ENCODE measurements at places on chromosomes 7 and 10. TPM values are rescaled to one million over a fixed set of nuclear protein-coding genes. Genes with fewer than 3 reads are reported as not detected.

The PTPRN2 gene
- 4.7 TPM for total RNA-seq

The TIMM23 gene
- 61.1 TPM for total RNA-seq

The CLEC5A gene
- total RNA-seq = 0.13 TPM

The MGMT gene
- 37.5 TPM for total RNA-seq

DNA sequence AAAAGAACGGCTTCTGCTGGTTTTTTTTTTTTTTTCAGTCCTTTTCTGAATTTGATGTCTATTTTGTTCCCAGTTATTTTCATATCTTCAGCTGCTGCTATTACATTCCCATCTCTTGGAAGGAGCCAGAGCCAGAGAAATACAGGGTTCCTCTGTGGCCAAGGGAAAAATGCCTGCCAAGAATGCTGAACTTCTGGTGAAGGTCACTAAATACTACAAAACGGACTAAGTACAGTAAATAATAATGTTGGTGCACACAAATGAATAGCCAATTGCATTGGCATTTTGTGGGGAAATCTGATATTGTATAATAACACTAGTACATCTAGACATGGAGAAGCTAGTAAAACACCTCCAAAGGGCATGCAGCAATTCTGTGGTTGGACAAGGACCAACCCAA is 56.3 kb upstream of the ZEB1 start:
- ATAC-seq = no peak

DNA sequence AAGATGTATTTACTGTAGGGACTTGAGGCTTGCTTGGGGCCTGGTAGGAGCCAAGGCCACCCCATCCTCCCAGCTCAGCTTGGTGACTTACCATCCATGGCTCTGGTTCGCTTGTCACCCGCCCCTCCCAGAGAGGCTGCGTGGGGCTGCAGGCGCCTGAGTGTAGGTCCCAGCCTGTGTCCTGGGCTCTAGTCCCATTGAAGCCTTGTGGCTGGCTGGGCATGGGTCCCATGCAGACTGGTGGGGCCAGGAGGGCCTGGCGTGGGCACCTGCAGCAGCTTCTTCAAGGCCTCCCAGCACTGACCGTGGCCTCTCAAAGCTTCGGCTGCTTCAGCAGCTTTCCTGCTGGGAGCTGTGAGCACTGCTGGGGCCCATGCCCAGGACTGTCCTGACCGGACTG is 118.1 kb downstream of the INPP5A start:
- no peak for ATAC-seq

DNA sequence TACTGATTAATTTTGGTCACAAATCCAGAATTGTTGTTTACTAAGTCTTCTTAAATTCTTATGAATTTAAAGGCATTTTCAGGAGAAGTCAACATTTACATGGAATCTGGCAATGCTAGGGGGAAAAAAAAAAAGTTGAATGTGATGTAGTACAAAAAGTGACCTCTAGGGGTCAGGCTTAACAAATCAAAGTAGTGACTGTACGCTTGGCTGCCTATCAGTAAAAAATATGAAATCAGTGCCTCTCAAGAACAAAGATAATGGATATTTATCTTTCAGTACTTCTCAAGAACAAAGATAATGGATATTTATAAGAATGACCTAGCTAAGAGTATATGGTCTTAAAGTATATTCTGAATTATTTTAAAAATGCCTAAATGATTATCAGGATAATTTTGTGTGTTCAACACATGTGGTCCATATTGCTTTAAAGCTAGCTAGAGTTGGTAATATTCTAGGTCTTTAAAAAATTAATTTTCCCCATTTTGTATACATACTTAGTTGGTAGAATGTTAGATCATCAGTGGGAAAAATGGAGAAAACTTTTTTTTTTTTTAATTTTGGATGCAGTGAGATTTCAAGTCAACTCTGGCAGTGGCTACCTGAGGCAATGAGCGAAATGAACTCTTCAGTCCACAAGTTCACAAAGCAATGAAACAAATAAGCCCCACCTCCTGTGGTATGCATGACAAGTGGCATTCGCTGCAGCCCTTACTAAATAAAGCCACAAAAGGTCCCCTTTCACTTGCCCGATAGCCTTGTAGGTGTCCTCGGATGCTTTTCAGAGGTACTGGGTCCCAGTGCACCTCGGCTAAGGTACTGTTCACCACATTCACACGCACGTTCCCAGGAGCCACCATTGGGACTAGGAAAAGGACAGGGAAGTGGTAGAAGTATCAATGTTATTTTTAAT is 51.2 kb upstream of the LAMB4 start:
- no peak for ATAC-seq

GRCh38 chr7:45368129-45368807 is 205.9 kb upstream of the ADCY1 start:
- ATAC-seq = no peak

DNA sequence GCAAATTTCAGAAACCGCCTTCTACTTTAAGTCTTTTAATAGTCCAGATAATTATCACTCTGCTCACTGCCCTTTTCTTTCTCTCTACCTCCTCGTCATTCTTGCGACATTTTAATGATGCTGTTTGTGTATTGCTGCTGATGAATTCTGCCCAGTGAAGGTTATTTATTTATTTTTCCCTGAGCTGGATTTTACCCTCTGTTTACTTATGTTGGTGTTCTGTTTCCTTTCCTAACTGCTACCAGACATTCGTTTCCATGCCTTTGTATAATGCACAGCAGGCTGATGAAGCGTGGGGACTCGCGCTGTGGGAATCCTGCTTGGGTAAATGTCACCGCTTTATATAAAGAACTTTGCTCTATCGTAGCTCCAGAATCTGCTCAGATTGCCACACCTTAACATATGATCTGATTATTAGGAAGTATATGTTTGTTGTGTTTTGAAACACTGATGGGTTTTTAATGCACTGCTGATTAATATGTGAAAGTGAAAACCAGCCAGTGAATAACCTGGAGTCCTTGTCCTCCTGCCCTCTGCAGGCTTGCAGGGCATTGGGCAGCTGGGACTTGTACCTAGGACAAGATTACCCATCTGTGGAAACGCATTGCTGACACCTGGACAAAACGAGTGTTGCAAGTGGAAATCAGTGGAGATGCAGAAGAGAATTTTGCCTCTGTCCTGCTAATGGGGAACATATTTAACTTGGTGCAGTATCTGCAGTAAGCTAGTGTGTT is 291.5 kb downstream of the SDK1 start:
- no peak for ATAC-seq

DNA sequence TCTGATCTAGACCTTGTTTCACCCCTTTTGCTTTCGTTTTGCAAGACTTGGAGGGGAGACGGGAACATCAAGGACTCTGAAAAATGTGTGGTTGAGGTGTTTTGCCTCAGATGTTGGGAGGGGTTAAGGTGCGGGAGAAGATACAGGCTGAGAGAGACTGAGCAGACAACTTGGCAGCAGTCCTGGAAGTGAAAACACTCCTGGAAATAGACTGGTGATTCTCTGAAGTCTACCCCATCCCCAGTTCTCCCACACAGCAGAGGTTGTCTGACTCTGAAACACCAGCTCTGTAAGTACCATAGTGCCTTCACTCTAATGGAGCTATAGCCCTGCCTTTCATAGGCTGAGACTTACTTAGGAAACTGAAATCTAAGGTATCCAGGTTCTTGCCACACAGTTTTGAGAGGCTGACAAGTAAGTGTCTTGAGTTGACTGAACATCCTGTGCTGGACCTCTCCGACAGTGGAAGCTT is 152.5 kb downstream of the PPP1R9A start:
- ATAC-seq = no peak

- ATAC-seq = no peak
Observed at GRCh38 chr10:122296363-122297120, 25.4 kb downstream of the BTBD16 start.

- peak; percentile 83 for ATAC-seq
Observed at GRCh38 chr7:6392712-6393666, 54.8 kb downstream of the DAGLB start.

DNA sequence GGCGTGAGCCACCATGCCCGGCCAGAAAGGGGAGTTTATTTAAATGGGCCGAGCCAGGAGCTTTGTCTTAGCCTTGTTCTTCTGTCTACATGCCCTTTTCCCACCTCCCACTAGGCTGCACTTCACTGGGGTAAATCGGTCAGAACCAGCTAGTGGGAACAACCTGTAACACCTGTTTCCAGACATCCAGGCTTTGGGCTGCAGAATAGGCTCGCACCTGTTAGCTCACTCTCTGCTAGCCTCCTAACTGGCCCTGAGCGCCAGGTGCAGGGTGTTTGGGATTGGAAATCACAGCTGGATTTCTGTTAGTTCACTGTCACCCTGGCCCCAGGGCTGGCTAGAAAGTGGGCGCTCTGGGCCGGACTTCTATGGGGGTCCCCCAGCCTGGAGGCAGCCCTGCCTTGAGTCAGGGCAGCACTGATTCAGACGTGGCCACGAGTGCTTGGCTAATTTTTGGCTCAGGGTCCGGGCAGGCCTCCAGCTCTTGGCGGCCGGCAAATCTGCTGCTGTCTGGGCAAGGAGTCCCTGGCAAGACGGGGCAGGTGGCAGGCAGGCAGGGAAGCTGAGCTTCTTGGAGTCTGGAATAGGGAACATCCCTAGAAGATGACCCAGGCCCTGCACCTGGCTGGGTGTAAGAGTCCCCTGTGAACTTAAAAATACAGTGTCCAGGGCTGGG is 48.6 kb downstream of the GTF2IRD1 start:
- peak; percentile 60 for ATAC-seq

DNA sequence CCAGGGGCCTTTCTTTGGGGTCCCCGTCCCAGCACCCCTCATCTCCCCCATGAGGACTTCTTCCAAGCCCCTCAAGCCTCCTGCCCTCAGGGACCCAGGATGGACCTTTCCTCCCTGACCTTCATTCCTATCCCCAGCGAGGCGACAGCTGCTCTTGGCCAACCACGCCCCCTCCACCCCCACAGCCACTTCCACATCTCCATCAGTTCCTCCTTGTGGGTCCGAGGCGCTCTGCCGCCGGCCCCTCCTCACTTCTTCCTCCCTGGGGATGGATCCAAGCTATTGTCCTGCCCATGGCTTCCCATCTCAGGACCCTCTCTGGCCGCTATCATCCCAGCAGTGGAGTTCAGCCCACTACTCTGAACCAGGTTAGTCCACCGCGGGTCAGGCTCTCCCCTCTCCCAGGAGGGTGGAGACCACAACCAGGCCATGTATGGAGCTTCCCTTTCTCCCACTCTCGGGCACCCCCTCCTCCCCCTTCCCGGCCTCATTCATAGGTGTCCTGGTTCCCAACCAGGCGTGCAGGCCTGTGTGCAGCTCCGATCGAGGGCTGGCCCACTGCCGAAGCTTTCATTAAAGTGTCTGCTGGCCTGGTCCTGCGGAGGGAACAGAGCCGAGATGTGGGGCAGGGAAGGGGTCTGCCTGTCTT is 1.7 kb upstream of the SH2B2 start:
- no peak for ATAC-seq

DNA sequence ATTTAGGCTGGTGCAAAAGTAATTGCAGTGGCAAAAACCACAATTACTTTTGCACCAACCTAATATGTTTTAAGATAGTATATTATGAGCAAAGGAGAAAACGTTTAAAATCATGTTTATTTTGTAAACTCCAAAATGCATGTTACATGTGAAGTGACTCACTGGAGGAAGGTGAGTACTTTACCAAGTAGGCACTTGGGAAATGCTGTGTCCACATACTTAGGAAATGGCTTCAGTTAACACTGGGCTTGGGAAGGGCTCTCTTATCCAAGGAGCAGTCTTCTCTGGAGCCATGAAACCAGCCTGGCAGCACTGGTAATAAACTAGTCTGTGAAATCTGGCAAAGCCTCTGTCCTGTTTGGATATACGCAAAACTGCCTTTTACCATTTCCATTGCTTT is 4.4 kb downstream of the RPS24 start:
- ATAC-seq = no peak

DNA sequence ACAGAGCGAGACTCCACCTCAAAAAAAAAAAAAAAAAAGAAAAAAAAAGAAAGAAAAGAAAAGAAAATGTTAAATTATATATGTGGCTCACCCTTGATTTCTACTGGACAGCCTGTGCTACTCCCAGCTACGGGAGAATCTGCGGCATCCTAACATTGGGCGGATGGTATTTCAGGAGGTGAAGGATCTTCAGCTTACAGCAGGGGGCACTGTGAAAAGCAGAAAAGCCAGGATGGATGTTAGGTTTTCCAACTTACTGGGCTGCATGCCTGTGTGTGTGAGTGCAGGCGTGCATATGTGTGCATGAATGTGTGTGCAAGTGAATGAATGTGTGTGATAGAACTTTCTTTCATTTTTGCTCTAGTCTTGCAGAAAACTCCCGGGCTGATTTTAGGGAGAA is 1066.5 kb downstream of the TYW1 start:
- no peak for ATAC-seq

DNA sequence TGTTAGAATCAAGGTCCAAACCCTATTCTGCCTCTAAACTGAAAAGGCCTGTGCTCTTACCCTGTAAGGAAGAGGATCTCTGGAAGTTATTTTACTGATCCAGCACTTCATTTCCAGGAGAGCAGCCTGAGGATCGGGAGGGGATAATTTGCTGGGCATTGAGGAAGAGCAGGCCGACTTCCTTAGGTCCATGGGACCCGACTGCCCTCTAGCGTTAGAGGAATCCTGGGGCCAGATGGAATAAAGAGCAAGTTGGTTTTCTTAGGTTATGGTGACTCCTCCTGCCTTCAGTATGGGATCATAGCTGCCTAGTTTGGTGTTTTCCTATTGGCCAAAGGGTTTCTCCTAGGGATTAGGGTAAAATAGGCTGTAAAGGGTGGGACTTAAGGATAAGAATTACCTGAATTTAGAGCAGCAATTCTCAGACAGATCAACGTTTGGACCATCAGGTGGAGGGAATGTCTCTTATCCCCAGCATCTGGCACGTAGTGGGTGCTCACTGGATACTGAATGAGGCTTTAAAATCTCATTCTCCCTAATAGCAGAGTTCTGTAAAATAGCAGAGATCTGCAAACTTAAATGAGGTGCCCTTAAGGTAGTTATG is 40.0 kb upstream of the SORBS1 start:
- peak; percentile 84 for ATAC-seq

DNA sequence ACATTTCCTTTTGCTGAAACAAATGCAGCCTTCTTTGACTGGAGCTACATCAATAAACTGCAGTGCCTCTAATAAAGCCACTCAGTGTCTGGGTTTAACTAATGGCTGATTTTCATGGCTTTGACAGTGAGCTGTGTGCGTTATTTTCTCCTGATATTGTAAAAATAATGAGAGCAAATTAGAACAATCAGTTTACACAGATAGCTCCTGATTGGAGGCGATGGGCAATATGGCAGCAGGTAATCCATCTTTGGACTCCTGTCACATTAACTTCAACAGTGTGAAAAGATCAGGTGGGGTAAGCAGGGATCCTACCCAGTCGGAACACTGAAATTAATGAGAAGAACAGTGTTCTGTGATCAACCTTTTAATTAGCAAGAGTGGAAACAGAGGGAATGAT is 100.7 kb downstream of the POLL start:
- no peak for ATAC-seq

GRCh38 chr10:100917071-100917470 is 4.3 kb downstream of the SLF2 start:
- ATAC-seq = no peak

- ATAC-seq = no peak
Observed at GRCh38 chr7:51455086-51455485, 138.5 kb upstream of the COBL start.

- no peak for ATAC-seq
Observed at GRCh38 chr7:101824440-101824839, 7.0 kb downstream of the CUX1 start.

DNA sequence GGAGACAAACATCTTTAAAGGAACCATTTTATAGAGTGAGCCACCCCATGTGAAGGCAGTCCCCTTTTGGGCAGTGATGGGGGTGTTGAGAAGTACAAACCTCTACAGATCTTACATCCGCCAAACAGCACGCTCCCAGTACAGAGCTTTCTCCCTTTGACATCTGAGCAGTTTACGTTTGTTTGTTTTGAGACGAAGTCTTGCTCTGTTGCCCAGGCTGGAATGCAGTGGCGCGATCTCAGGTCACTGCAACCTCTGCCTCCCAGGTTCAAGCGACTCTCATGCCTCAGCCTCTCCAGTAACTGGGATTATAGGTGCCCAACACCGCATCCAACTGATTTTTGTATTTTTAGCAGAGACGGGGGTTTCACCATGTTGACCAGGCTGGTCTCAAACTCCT is 128.9 kb downstream of the CCDC3 start:
- no peak for ATAC-seq
